H54 (cell line): ENCODE measurements at places on chromosomes 2 and 18.

DNA sequence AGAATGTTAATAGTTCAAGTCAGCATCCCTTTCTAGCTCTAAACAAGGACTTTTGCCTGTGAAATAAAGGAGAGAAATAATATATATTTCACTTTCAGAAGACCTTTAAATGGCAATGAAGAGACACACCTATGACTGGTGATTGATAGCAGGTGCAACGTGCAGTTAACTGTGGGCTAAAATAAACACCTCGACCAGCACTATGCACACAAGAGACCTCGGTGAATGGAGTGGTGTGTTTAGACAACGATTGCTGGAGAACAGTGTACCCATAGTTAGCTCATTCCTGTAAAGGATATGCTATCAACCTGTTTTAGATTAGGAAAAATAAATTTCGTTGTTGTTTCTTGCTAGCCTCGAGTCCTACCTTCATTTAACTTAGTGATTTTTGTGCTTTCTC is 143.4 kb downstream of the NR4A2 start:
- DNase-seq = no peak

- no peak for DNase-seq
Measured at GRCh38 chr2:31241625-31242270, 7.8 kb downstream of the EHD3 start.

DNA sequence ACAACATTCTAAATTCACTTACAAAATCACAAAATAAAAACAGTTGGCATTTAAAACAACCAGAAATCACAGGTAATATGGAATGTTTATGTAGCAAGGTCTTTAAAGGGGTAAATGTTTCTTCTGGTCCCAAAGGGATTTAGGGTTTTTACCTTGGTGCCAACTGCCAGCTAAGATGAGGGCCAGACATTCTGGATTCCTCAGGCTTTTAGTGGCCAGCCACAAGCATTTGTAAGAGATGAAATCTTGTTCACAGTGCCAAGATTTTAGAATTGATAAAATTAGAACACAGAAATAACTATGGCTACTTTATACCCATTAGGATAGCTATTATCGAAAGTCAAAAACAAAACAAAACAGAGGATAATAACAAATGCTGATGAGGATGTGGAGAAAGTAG is 60.4 kb upstream of the CDKL4 start:
- no peak for DNase-seq

- no peak for DNase-seq
Measured at GRCh38 chr2:40955042-40955441, 503.2 kb upstream of the SLC8A1 start.

GRCh38 chr18:9898792-9899549 is 13.2 kb downstream of the TXNDC2 start:
- DNase-seq = no peak

GRCh38 chr18:8831112-8831511 is 125.8 kb downstream of the MTCL1 start:
- no peak for DNase-seq

DNA sequence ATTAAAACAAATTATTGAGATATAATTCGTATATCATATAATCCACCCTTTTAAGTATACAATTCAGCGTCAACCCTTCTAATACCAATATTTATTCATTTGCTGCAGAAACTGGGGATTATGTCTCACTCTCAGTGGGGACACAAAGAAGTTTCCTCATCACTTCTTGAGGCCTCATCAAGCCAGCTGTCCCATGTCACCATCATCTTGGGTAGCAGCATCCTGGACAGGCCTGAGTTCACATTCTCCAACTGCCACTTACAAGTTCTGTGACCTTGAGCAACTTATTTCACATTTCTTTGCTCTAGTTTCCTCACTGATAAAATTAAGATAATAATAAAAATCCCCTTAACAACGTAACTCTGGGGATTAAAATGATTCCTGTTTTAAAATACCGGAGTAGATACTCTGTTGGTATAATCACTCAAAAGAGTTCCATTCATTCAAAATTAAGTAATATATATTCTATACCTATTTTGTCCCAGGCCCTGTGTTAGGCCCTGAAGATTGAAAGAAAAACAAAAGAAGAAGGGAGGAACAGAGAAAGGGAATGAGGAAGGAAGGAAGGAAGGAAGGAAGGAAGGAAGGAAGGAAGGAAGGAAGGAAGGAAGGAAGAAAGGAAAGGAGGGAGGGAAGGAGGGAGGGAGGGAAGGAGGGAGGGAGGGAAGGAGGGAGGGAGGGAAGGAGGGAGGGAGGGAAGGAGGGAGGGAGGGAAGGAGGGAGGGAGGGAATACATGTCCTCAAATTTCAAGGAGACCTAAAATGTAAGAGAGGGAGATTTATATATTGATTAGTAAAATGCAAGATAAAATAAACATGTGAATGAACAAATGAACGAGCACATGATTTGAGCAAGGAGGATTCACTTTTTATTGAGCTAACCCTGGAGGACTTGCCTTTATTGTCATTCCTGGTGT is 42.4 kb downstream of the NCKAP5 start:
- DNase-seq = no peak

DNA sequence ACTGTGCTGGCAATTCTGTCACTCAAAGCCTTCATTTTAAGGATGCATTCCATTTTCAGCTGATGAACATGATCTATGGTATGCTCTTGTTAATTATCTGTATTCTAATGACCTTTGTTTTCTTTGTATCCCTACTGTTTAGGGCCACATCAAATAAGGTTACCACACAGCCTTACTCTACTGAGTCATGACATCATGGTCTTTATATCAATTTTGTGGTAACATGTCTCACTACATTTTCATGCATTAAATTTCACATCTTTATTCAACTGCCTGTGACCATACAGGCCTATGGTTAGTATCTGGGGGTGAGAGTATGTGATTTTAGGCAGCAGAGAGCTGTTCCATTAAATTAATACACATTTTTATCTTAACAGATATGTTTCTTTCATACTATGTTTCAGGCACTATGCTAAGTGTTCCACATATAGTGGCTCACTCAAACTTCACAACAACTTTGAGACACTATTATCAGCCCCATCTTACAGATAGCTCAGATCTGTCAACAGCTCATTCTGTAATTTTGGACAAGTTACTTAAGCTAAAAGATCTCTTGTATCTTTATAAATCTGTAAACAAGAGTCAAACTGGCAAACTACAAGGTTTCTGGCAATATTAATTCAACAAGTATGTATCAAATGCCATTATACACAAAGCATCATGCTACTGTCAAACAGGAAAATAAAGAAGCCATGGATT is 18.0 kb downstream of the LRPPRC start:
- no peak for DNase-seq

GRCh38 chr2:212957624-212958023 is 193.8 kb downstream of the IKZF2 start:
- DNase-seq = no peak

- DNase-seq = no peak
Measured at GRCh38 chr2:54818226-54818625, 94.8 kb downstream of the EML6 start.

- no peak for DNase-seq
Measured at GRCh38 chr2:219985017-219985416, 357.6 kb downstream of the SLC4A3 start.

- no peak for DNase-seq
Measured at GRCh38 chr2:64226611-64227010, 82.4 kb upstream of the PELI1 start.

DNA sequence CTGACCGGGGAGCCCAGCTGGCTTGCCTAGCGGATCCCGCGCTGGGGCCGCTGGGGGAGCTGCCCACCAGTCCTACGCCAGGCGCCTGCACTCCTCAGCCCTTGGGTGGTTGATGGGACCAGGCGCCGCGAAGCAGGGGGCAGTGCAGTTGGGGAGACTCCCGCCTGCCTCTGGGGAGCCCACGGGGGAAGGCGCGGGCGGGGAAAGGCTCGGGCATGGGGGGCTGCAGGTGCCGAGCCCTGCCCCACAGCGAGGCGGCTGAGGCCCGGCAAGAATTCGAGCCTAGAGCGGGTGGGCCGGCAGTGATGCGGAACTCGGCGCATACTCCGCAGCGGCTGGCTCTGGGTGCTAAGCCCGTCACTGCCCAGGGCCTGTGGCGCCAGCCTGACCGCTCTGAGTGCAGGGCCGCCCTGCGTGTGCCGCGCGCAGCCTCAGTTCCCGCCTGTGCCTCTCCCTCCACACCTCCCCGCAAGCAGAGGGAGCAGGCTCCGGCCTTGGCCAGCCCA is 249.1 kb upstream of the TEKT4 start:
- DNase-seq = no peak

DNA sequence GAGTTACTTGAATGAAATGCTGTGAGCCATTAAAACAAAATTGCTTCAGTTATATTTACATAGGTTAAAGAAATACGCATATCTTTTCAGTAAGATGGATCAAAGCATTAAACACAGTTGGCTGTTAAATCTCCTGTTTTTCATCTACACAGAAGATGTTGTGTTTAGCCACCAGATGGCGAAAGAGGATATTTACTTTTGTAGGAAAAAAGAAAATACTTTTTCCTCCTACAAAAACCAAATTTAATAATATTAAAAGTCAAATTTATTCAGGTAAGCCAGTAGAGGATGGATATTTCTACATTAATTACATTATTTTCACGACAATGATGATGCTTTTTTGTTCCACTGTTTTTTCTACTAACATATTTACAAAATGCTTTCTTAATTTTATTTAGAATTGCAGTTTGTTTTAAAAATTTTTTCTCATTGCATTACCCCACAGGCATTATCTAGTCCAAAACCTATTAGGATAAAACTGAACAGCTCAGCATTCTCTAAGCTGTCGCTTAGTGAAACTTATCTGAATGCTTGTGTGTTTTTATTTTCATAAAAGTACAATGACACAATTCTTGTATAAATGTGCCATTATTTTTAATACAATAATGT is 173.7 kb downstream of the ASXL3 start:
- no peak for DNase-seq

DNA sequence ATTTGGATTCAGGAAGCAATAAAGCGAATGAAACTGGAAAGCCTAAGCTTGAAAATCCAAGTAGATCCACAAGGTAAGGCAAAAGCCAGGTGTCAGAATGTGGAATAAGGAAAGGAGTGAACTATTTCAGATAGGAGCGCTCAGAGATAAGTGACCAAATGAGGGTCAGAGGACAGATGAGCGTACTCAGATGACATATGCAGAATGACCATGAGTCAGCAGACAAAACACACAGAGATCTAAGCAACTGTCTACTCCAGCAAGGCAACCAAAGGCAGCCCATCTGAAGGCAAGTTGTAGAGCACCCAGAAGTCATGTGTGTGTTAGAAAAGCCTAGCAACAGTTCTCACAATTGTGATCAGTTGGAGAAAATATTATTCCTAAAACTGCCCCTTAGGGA is 548.4 kb upstream of the FSHR start:
- DNase-seq = no peak

DNA sequence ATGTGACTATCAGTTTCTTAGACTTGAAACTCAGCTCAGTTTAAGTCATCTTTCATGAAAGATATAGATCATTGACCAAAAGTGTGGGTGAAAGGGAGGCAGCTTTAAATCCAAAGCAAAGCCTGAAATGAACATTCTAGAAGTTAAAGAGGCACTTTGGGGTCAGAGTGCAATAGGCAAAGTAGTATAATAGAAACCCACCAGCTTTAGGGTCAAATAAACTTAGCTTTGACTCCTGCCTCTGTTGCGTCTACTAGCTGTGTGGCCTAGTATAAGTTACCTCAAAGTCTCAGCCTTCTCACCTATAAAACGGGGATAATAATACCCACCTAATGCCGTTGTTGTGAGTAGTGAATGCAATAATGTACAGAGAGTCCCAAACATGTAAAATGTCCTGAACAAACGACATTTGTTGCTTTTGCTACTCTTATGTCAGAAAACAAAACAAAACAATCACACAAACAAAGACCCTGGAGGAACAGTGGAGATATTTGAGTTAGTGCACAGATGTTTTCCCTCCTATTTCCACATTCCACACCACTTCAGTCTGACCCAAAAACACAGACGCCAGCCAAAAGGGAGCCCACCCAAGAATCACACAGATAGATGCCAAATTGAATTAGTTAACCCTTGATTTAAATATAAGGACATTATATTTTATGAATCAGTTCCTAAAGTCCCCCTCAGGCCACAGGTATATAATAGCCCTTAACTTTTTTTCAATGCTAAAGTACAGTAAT is 657.0 kb downstream of the ARHGAP15 start:
- DNase-seq = no peak

DNA sequence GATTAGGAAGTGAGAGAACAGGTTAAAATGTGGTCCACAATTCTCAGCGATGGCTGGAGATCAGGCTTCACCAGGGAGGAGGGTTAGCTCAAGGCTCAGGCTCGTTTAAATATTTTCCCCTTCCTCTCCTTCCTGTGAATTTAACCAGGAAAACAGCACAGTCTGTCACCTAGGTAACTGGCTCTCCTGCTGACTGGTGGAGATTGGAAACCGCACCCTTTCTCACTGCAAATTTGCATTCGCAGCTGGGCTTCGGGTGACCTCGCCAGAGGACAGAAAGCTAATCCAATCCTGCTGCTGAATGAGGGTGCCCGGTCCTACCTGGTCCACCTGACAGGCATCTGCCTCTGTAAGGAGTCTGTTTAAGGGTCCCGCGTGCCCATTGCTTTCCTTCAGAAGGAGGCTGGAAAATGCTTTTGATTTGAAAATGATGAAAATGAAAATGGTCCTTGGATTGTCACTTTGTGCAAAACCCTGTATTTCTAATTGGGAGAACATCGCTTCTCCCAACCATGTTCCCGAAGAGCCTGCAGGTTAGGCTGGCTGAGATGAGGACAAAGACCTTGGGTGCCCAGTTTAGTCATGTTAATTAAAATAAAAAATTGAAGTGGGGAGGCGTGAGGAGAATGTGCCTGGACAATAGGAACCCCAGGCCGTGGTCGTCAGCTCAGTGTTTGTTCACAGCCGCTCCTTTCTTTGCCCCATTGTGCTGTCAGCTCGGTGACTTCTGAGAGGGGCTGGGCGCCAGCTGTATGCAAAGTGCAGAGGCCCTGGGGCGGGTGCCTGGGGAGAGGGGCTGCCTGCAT is 43.4 kb upstream of the MTCL1 start:
- no peak for DNase-seq

DNA sequence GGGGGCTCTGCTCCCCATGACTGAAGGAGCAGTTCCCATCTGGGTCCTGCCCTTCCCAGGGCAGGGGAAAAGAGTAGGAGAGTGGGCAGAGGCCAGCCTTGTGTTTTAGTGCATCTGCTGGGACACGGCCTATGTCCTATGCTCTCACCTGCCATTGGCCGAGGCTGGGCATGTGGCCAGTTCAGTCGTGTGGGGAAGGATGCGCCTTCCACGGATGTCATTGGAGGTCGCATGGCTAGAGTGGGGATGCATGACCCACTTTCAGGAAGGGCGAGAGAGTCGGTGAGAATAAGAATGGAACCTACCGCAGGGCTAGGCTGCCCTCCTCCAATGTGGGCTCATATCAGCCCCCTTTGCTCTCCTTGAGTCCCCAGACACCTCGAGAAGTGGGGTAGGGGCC is 70.9 kb upstream of the HAAO start:
- no peak for DNase-seq

GRCh38 chr18:35074581-35074980 is 33.4 kb downstream of the MAPRE2 start:
- DNase-seq = no peak
